A549 treated with CORT108297 at 1 μM for 4 hours (cell line): ENCODE measurements at places on chromosomes 13 and 19. TPM values are rescaled to one million over a fixed set of nuclear protein-coding genes. Genes with fewer than 3 reads are reported as not detected.

Gene GPR12
- not detected in 5 replicates for total RNA-seq

Gene ZNF460
- total RNA-seq, result 0.79 to 1.3 TPM (median 1.1 TPM) in 5 replicates

Gene AP1M1
- 61.7 to 71.0 TPM (median 68.2 TPM) in 5 replicates for total RNA-seq

Gene OR2Z1
- total RNA-seq, result not detected in 5 replicates

Gene KLK13
- total RNA-seq, result 0.09 TPM in 1 of 5 replicates, not detected in the others

Gene ZNF561
- 6.7 to 14.4 TPM (median 8.5 TPM) in 5 replicates for total RNA-seq

Gene MARK4
- total RNA-seq, result 5.7 to 7.3 TPM (median 6.4 TPM) in 5 replicates

Gene EFNB2
- total RNA-seq, result 2.9 to 3.2 TPM (median 3.0 TPM) in 5 replicates

Gene HPN
- 0.05 to 0.09 TPM (median 0.07 TPM) in 5 replicates for total RNA-seq

Gene ZNF439
- not detected in 5 replicates for total RNA-seq

Gene ZNF223
- 1.9 to 2.9 TPM (median 2.7 TPM) in 5 replicates for total RNA-seq

Gene CYP2A13
- total RNA-seq, result not detected in 5 replicates

Gene IGFL1
- total RNA-seq, result 1.9 to 3.2 TPM (median 2.5 TPM) in 5 replicates

Gene SSC5D
- 0.45 to 1.3 TPM (median 0.81 TPM) in 5 replicates for total RNA-seq
